Osteoblast (primary cell): ENCODE measurements at places on chromosomes 5 and 9. TPM values are rescaled to one million over a fixed set of nuclear protein-coding genes. Genes with fewer than 3 reads are reported as not detected.

GRCh38 chr9:34796924-34797323, 87.0 kb upstream of the CCL21 start:
- H3K36me3 ChIP-seq: no peaks in the 10 kb centered on the region
- no peak overlapping the region for H3K4me3 ChIP-seq
- peaks cover 10% of the 10 kb centered on the region for H3K27me3 ChIP-seq
- no peak overlapping the region for H3K27ac ChIP-seq
- DNase-seq: no peak
- H3K4me1 ChIP-seq: no peaks in the 10 kb centered on the region

GRCh38 chr9:120360046-120360445, 219.9 kb downstream of the CDK5RAP2 start:
- H3K27ac ChIP-seq: no peak overlapping the region
- no peak for DNase-seq
- no peaks in the 10 kb centered on the region for H3K27me3 ChIP-seq

DNA sequence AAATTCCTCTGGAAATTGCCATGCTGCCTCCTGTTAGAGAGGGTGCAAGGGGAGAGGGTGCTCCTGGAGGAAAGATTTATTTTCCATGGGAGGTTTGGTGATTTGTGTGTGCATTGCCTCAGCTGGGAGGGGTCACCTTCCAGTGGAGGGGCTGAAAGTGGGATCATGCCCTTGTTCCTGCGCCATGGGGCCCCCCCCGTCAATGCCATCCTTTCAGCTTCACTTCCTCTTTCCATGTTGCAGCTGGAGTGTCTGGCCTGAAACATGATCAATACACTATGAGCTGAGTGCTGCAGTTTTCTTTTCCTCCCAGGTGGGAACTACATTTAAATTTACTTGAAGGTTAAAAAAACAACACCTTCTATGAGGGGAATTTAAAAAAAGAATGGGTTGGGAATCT, 176.8 kb downstream of the MELK start:
- no peaks in the 10 kb centered on the region for H3K36me3 ChIP-seq
- DNase-seq: no peak
- H3K4me1 ChIP-seq: no peaks in the 10 kb centered on the region
- peaks cover 12% of the 10 kb centered on the region for H3K27me3 ChIP-seq
- no peak overlapping the region for H3K27ac ChIP-seq

DNA sequence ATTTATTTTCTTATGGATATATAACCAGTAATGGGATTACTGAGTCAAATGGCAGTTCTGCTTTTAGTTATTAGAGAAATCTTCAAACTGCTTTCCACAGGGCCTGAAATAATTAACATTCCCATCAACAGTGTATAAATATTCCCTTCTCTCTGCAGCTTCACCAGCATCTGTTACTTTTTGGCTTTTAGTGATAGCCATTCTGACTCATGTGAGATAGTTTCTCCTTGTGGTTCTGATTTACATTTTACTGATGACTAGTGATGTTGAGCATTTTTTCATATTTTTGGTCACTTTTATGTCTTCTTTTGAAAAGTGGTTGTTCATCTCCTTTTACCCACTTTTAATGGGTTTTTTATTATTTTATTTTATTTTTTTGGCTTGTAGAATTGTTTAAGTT, 1290.3 kb upstream of the CDH9 start:
- no peak overlapping the region for H3K4me3 ChIP-seq
- H3K27ac ChIP-seq: no peak overlapping the region
- no peaks in the 10 kb centered on the region for H3K4me1 ChIP-seq
- DNase-seq: no peak

Gene FAM153A
- not detected in 2 replicates for total RNA-seq

- no peak overlapping the region for H3K27ac ChIP-seq
- no peaks in the 10 kb centered on the region for H3K36me3 ChIP-seq
- H3K4me1 ChIP-seq: no peaks in the 10 kb centered on the region
- DNase-seq: no peak
- peaks cover 11% of the 10 kb centered on the region for H3K27me3 ChIP-seq
Observed at GRCh38 chr5:142222225-142222865, 102.5 kb downstream of the SPRY4 start.

DNA sequence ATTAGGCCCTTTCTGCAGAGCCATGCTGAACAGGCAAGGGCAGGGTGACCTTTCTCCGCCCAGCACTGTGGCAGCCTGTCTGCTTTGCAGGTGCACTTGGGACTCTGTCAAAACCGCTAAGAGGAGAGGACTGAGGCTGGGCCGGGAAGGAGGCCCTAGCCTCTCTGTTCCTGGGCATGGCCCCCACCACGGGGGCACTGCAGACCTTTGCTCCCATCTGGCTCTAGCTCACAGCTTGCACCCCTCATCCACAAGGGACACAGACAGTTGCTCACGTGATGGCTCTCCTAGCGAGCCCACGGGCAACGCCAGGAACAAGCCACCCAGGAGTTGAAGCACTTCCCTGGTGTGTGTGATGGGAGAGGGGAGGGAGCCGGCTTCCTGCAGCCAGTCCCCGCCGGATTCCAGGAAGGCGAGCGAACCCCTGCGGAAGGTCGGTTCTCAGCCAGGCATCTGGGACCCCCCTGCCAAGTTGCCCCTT, 43.0 kb upstream of the FCN1 start:
- H3K27me3 ChIP-seq: no peaks in the 10 kb centered on the region
- no peaks in the 10 kb centered on the region for H3K36me3 ChIP-seq
- no peaks in the 10 kb centered on the region for H3K4me1 ChIP-seq

DNA sequence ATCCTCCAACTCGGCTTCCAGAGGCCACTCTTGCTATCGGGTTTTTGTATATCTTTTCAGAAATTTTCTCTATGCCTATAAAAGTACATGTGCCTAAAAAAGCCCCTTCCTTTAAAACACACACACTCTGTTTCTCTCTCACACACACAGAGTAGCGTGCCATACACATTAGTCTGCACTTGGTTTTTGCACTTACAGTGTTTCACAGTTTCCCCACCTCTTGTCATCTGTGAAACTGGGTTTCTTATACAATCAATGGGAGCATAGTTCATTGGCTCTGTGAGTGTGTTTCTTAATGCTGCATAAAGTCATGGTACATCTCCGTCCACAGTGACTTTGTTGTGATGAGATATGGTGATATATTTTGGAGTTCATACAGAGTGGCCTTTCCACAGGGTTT, 664 bp upstream of the IGFBPL1 start:
- H3K27ac ChIP-seq: no peak overlapping the region
- no peak overlapping the region for H3K4me3 ChIP-seq
- H3K4me1 ChIP-seq: no peaks in the 10 kb centered on the region
- no peaks in the 10 kb centered on the region for H3K36me3 ChIP-seq
- no peak for DNase-seq
- H3K27me3 ChIP-seq: peaks cover 67% of the 10 kb centered on the region

DNA sequence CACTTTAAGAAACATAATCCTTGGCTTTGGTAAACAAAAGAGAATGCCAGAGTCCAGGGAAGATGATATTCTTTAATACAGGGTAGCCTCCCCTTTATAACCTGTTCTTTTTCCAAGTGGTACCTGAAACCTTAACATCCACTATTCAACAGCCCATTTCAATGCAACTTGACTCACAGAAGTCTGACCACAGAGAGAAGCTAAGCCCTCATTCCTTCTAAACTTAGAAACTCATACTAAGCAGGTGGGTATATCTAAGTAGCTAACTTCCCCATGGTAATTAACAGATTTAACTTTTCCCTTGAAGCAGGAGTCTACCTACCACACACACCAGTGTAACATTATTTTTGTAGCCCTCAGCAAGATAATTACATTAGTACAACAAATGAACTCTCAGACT, 91.9 kb downstream of the CEMIP2 start:
- H3K4me3 ChIP-seq: no peak overlapping the region
- no peak overlapping the region for H3K27ac ChIP-seq
- no peaks in the 10 kb centered on the region for H3K36me3 ChIP-seq
- no peaks in the 10 kb centered on the region for H3K27me3 ChIP-seq
- DNase-seq: no peak
- peaks cover 42% of the 10 kb centered on the region for H3K4me1 ChIP-seq

Gene FGD3
- under 0.01 TPM in 1 of 2 replicates, not detected in the other for total RNA-seq

GRCh38 chr5:33148076-33148513, 292.7 kb upstream of the TARS1 start:
- peaks cover 27% of the 10 kb centered on the region for H3K4me1 ChIP-seq
- H3K4me3 ChIP-seq: no peak overlapping the region
- no peaks in the 10 kb centered on the region for H3K27me3 ChIP-seq
- H3K27ac ChIP-seq: peak overlapping the region; percentile 66

DNA sequence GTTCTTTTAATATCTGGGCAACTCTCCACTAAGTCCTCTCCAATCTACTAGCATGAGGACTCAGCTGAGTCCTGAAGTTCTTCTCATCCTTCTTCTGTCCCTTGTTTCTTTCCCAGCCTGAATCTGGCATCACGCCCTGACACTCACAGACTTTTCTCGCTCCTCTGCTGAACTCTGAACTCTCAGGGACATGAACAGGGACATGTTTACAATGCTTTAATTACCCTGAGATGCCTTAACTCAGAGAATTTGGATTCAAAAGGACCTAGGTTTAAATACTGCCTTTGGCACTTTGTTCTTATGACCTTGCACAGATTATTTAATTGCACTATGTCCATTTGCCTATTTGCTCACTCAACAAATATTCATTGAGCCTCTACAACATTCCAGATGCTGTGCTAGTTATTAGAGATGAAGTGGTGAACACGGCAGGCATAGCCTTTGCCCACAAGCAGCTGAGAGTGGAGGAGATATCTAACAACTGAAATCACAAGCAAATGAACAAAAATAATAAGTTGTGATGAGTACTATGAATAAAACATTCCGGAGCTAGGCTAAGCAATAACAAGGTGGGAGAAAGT, 106.0 kb downstream of the ADRB2 start:
- H3K4me1 ChIP-seq: peaks cover 11% of the 10 kb centered on the region
- no peak overlapping the region for H3K4me3 ChIP-seq
- no peak for DNase-seq
- no peaks in the 10 kb centered on the region for H3K36me3 ChIP-seq

Gene SPOCK1
- 221 and 231 TPM in 2 replicates for total RNA-seq

Gene MED10
- total RNA-seq: 12.4 and 13.4 TPM in 2 replicates

- H3K36me3 ChIP-seq: no peaks in the 10 kb centered on the region
- no peak overlapping the region for H3K4me3 ChIP-seq
- no peak for DNase-seq
Observed at GRCh38 chr9:79360387-79361347, 211.1 kb upstream of the TLE4 start.

GRCh38 chr9:127561491-127562278, 50.4 kb upstream of the STXBP1 start:
- H3K4me3 ChIP-seq: peak overlapping the region; percentile 34
- peaks cover 65% of the 10 kb centered on the region for H3K36me3 ChIP-seq
- peaks cover 96% of the 10 kb centered on the region for H3K4me1 ChIP-seq
- DNase-seq: peak; percentile 99
- no peaks in the 10 kb centered on the region for H3K27me3 ChIP-seq

- DNase-seq: no peak
- no peak overlapping the region for H3K4me3 ChIP-seq
- H3K36me3 ChIP-seq: no peaks in the 10 kb centered on the region
- no peaks in the 10 kb centered on the region for H3K27me3 ChIP-seq
Observed at GRCh38 chr9:78971540-78971939, 600.2 kb upstream of the TLE4 start.

DNA sequence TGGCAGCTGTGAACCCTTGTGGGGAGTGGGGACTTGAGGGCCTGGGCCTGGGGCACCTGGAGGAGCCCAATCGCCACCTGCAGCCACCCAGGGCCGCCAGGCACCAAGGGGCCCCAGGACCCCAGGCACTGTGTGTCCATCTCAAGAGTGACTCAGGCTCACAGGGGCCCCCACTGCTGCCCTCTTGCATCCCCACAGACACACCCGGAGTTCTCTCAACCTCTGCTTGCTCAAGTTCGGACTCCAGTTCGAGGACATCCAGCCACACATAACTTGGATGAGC, 51.9 kb downstream of the MRPL36 start:
- no peaks in the 10 kb centered on the region for H3K4me1 ChIP-seq
- no peak overlapping the region for H3K27ac ChIP-seq
- H3K4me3 ChIP-seq: no peak overlapping the region
- no peaks in the 10 kb centered on the region for H3K27me3 ChIP-seq

GRCh38 chr5:33662722-33663427, 222.1 kb downstream of the TARS1 start:
- H3K36me3 ChIP-seq: peaks cover 13% of the 10 kb centered on the region
- H3K4me1 ChIP-seq: peaks cover 23% of the 10 kb centered on the region

Gene LVRN
- under 0.01 and 0.59 TPM in 2 replicates for total RNA-seq

DNA sequence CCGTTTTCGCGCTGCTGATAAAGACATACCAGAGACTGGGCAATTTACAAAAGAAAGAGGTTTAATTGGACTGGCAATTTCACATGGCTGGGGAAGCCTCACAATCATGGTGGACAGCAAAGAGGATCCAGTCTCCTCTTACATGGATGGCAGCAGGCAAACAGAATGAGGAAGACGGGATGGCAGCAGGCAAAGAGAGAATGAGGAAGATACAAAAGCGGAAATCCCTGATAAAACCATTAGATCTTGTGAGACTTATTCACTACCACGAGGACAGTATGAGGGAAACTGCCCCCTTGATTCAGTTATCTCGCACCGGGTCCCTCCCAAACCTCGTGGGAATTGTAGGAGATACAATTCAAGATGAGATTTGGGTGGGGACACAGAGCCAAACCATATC, 95.0 kb downstream of the OSTF1 start:
- DNase-seq: no peak
- no peaks in the 10 kb centered on the region for H3K36me3 ChIP-seq
- H3K27ac ChIP-seq: no peak overlapping the region
- no peak overlapping the region for H3K4me3 ChIP-seq
